Adipocyte (in vitro differentiated cells): ENCODE measurements at places on chromosomes 1 and 21.

DNA sequence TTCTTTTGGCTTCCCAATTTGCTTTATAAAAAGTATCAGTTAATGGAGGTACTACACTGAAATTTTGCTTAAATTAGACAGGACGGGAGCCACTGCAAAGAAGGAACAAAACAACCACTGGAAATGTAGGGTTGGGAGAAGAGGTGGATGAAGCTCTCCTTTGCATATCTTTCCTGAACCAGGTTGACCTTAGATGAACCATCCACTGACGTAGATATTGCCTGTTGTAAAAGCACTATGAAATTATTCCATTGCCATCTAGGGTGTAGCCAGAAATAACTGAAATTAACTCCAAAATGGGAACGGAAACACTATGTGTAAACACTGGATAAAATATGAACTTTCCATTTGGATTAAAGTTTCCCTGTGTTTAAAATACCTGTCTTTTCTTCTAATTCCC, 1.2 kb upstream of the ABL2 start:
- no peak for DNase-seq

DNA sequence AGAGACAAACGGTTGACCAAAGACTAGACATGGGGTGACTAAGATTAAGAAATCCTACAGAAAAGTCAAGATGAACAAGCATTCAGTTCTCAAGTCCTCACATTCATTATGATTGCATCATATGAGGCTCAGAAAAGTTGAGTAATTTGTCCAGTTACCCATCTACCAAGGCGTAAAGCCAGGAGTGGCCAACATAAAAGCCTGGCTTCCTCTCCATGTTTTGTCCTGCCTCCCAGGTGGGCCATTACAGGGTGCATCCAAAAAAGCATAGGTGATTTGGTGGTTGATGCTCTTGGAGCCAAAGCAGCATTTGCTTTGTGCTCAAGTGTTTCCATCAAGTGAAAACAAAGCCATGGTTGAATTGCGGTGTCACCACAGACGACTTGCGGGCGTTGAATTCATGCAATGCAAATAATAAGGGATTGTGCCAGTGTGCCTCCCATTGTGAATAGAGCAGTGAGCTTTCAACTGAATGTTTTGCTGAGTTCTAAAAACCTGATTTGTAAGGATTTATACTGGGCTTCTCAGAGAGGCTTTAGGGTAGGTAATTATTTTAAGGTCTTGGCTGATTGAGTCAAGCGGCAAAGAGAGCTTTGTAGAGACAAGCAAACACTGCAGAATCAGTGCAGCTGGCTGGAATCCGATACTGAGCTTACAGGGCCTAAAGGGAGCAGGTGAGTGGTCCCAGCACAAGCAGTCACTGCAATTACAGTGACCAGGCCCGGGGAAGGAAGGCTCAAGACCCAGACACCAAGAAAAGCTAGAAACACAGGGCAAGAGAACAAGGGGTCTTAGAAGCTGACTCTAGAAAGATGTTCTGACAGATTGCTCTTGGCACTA, 54.1 kb downstream of the KCNJ15 start:
- DNase-seq: peak; percentile 66

GRCh38 chr1:59522925-59523505, 226.1 kb downstream of the FGGY start:
- DNase-seq: no peak

GRCh38 chr1:240294566-240294965, 202.9 kb downstream of the FMN2 start:
- DNase-seq: no peak

GRCh38 chr1:206709772-206710459, 25.2 kb downstream of the MAPKAPK2 start:
- DNase-seq: no peak
